Spinal cord (tissue), 10 donors: ENCODE measurements at places on chromosomes 1 and 21.

DNA sequence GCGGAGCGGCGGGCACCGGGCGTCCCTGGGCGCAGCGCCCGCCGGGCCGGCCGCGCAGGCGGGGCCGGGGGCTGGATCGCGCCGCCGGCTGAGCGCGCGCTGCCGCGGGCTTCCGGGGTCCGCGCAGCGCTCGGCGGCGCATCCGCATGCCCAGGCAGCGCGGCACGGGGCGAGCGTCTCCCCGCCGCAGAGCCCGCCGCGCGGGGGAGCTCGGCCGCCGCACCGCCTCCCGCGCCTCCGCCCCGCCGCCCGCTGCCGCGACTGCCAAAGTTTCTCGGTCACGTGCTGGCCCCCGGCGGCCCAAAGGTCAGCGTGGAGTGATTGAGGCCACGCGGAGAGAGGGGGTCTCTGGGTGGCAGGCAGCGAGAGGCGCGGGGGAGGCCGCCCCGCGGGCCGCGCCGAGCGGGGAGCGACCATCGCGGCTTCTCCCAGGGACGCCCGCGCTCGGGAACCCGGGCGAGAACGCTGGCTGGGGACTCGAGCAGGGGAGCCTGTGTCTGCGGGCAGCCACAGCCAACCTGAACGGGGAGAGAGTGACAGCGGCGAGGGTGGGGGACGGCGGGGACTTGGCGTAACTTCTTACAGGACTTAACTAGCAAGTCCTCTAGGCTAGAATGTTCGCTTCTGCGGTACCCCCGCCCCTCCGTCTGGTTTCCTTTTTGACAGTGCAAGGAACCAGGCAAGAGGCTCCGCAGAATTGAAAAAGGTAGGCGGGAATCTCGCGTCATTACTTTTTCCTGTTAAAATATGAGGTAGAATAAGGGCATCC is at the start of gene ILDR2:
Gene ILDR2, minus strand, starts transcription at position 180 of the 769 bp plus-strand sequence. CDS start 272 bp downstream, outside the sequence.
- DNase-seq, result peak; percentile 17

DNA sequence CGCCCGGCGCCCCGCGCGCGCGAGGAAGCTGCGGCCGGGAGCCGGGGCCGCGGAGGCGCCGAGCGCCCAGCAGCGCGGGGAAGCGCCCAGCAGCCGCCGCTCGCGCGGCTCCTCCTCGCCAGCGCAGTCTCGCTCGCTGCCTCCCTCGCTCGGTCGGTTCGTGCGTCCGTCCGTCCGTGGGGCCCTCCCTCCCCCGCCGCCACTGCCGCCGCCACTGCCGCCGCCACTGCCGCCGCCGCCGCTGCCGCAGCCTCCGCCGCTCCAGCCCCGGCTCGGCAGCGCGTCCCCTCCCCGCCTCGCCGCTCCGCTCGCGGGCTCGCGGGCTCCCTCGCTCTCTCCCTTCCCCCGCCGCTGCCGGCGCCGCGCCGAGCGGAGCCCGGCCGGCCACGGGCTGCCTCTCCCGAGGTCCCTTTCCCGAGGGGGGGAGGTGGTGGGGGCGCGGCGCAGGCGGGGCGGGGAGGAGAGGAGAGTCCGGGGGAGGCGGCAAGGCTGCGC is at the start of gene KCND3:
Gene KCND3, minus strand, starts transcription at position 138 of the 495 bp plus-strand sequence.
- DNase-seq, result peak; percentile 73

DNA sequence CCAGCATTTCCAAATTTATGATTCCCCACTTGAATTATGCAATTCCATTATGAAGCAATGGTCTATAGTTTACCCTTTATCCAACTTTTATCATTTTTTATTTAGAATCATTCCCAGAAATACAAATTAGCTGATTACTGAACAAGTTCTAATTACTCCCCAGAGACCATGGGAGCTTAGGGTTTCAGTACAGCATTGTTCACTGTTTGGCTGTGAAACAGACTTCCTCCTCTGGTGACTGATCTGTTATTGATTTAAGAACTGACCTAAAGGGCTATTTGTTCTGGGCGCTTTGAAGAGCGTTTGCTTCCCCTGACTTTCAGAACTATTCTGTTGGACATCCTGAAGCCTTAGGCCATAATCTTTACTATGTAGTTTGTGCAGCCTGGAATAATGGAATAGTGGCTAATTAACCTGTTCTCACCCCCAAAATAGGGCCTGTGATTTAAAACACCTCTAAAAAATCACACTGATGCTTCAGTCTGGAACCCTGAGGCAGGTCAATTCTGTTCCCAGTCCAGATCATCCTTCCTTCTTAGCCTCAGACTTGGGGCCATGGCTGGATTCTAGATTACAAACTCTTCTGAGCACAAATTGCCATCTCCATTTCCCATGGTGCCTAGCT is 58.7 kb downstream of the ALG14 start:
- DNase-seq, result no peak

- DNase-seq, result no peak
Observed at GRCh38 chr1:101071470-101071891, 45.9 kb upstream of the DPH5 start.

DNA sequence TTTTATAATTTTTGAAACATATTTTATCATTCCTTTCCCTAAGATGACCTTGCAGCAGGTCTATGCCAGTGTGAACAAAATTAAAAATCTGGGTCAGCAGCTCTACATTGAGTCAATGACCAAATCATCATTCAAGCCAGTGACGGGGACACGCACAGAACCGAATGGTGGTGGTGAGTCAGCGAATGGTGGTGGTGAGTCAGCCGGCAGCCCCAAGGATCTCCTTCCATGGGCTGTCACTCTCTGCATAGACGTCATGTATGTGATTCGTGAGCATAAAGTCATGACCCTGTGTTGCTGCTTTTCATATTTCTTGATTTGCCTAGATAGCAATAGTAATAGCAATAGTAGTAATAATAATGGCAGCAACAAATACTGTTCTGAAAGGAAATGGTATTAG is 26.3 kb downstream of the PER3 start:
- no peak for DNase-seq

DNA sequence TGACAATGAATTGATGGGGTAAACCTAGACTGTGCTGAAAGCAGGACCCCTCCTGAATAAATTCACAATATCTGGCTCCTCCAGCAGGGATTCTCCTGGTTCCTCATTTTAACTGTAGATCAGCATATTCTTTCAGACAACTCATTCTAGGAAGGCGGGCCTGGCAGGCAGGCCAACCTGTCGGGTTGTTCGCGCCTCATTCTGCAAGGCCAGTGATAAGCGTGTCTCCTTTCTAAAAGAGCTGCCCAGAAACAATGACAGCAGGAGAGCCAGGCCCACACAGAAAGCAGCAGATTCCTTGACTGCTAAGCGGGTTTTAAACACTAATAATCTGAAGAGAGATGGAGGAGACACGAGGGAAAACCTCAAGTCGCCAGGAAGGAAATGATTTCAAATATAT is 70.0 kb downstream of the NTPCR start:
- no peak for DNase-seq

DNA sequence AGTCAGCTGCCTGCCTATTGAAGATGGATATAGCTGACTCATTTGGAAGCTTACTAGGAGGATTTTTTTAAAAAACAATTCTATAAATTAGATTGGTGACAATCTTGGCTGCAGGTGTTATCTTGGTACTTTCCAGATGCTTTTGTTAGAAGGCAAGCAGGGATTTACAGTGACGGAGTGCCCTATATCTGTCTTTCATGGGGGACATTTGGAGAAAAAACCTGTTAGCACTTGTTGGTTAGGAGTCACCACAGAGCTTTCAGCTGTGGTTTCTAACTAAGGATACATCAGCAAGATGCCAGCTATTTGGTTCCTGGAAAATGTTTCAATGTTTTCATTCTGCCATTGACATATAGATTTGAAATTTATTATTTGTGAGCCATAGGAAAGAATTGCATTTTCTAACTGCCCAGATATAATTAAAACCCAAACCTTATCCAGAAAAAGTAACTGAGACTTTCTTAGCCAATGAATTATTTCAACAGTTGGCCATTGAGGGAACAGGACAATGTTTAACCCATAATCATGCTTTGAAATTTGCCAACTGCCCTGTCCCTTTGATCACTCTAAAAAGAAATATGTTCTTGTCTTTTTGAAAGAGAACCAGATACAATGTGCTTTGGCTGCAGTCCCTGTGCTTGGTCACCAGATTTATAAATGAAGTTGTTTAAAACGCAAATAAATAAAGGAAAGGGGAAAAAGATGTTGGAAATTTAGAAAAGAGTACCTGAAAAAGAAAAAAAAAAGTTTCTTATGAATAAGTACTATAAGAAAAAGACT is 761.0 kb upstream of the CXADR start:
- DNase-seq, result peak; percentile 60

- no peak for DNase-seq
Observed at GRCh38 chr21:17201741-17202260, 311.0 kb upstream of the CXADR start.

GRCh38 chr1:54768093-54768492 is 3.8 kb upstream of the PARS2 start:
- DNase-seq, result no peak

DNA sequence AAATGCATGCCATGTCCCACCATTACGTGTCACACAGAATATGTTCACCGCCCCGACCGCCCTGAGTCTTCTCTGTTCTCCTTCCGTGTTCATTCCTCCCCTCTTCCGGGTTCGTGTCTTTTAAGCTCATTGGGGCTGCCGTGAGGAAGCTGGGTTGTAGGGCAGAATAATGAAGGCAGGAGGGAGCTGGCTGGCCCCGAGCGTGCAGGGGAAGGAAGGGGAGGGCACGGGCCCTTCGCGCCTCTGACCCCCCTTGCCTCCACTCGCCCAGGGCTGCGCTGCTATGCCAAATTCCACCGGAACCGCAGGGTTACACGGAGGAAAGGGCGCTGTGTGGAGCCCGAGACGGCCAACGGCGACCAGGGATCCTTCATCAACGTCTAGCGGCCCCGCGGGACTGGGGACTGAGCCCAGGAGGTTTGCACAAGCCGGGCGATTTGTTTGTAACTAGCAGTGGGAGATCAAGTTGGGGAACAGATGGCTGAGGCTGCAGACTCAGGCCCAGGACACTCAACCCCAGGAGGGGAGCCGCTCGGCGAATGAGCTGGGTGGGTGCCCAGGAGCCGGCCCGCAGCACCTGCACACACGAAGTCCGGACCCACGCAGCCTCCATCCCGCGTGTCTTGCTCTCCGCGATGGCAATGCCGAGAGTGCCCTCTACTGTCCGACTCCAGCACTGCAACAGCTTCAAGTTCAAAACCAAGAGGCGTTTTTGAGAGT is 16.5 kb upstream of the AGTRAP start:
- no peak for DNase-seq

- DNase-seq, result no peak
Observed at GRCh38 chr1:13832536-13832935, 132.5 kb downstream of the PRDM2 start.

- no peak for DNase-seq
Observed at GRCh38 chr1:68205794-68206358, 26.4 kb downstream of the WLS start.
